Umbilical cord (tissue), 2 donors: ENCODE measurements at places on chromosomes 6 and 20.

DNA sequence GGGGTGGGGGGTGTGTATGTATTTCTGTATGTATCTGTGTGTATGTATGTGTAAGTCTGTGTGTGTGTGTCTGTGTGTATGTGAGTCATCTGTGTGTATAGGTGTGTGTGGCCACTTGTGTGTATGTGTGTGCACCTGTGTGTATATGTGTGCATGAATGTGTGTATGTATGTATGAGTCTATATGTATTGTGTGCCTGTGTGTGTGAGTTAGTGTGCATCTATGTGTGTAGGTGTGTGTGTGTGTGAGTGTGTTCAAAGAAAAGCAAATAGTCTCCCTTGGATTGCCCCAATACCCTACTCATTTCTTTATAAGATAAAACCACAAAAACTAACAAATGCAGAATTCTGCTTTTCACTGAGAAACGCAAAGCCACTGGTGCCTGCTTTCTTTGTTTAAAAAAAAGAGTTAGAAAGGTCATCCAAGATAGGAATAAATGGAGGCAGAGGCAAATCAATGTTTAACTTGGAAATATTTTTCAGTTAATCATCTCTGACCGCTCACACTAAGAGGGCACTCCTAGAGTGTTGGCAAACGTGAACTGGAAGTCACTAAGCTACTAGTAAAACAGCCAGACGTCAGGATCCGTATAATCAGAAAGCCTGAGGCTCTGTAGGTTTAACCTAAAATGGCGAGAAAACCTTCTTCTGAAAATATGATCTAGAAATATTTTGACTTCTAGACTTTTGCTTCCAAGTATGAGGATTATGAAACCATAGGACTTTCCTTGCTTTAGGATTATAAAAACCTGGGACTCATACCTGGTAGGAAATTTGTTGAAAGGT is 37.4 kb upstream of the JAG1 start:
- DNase-seq = no peak

DNA sequence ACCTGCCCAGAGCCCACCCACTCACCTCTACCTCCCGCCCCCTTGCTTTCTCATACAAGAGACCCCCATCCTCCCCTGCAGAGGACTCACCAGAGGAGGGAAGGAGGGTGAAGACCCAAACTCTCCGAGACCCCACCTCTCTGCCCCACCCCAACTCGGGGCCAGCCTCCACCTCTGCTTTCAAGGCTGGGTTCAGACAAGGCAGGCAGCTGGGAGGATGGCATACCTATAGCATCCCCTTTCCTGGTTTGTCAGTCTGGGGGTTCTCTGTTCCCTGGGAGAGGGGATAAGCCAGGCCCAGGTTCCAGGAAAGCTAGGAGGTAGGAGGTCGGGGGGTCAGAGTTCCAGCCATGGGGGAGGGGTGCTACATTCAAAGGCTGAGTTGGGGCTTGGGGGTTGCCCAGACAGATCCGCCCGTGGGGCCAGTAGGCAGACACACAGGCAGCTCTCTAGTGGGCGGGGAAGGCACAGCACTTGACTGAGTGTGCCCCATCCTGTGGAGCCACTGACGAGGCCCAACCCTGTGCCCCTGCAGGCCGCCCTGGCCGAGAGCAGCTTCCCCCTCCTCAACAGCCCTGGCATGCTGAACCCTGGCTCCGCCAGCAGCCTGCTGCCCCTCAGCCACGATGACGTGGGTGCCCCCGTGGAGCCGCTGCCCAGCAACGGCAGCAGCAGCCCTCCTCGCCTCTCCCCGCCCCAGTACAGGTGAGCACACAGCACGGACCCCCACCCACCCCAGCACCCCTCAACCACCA is 40.8 kb upstream of the MDFI start:
- DNase-seq = no peak

GRCh38 chr6:22751223-22751622 is 181.9 kb downstream of the HDGFL1 start:
- no peak for DNase-seq

- DNase-seq = no peak
Measured at GRCh38 chr6:34423254-34423653, 2.6 kb downstream of the RPS10 start.

DNA sequence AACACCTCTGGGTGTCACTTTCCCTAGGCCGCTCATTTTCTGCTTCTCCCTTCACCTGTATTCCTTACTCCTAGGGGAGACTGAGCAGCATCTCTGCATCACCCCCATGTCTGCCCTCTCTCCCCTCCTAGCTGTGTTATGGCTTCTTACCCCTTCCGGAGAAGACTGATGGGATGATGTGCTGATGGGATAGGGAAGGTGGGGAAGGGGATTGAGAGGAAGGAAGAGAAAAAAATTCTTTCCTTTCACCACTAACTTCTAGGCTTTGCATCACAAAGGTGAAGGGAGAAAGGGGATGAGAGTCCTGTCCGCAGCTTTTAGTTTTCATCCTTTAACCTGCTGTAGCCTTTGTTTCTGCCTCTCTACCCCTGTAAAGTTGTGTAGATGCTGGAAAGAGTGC is 26.7 kb downstream of the AKAP7 start:
- no peak for DNase-seq

GRCh38 chr20:60116128-60116909 is 158.1 kb downstream of the CDH26 start:
- DNase-seq = no peak

DNA sequence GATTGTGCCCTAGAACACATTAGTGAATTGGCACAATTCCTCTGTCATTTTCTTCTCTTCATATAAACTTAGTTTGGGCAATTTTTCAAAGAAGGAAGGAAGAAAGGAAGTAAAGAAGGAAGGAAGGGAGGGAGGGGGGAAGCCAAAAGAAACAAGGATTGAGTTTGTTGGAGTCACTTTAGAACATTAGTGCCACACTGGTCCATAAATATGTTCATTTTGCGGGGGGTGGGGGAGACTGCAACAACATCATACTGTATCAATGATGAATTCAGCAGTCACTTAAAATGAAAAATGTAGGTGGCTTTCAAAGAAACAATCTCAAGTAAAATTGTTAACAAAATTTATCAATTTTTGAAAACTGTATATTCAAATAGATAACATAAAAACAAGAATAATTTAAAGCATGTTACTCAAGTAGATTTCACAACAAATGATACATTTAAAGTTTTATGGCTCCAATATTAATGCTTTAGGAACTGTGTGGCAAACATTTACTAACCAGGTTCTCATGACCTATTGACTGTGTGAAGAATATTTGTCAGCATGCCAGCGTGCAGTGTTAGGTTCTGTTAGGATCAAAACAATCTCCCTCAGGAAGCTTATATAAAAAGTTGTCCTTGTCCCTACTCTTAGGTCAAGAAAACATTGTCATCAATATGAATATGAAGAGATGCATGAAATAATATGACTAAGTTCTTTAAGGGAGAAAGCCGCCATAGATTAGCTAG is 208.1 kb upstream of the AGPAT4 start:
- DNase-seq = no peak

DNA sequence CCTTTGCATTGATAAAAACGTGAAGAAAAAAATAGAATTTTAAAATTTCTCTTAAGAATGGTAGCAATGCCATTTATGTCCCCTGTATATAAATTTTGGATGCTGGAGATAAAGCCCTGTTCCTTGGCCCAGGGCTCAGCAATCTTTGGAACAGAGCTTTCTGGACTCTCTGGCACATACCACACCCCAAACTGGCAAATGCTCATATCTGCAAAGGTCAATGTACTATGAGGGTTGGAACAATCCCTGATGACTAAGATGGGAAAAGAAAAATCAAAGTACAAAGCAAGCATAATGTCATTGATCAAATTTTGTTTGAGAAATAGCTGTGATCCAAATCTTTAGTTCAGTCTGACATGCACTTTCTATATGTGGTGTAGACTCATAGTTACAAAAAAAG is 158.1 kb upstream of the HCRTR2 start:
- DNase-seq = no peak

- DNase-seq = no peak
Measured at GRCh38 chr6:75842732-75843131, 93.7 kb downstream of the MYO6 start.

DNA sequence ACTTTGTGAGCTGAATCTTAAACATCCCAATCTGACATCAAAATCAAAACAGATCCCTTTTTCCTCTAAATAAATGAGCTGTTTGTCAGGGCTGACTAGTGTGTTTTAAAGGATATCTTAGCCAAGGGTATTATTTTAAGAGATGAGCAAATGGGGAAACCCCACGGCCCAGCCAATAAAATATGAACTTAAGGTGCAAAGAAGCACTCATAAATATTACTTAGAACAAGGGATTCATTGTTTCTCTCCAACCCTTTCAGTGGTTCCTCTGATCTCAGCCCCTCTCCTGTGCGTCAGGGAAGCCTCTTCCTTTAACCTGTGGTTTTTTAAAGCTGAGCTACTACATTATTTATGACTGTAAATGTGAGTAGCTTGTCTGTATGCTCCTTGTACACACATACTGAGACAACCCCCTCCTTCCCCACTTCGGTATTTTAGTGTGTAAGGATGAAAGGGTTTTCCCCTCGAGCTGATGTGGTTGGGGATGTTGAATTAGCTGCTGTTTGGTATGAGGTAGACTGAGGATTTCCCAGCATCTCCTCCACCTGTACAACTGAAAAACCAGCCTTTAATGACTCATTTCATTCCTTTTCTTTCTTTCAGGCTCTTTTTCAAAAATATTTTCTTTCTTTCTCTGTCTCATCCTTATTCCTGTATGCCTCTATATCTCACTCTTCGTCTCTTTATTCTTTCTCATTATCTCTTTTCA is 6.5 kb downstream of the BMP5 start:
- peak; percentile 64 for DNase-seq

DNA sequence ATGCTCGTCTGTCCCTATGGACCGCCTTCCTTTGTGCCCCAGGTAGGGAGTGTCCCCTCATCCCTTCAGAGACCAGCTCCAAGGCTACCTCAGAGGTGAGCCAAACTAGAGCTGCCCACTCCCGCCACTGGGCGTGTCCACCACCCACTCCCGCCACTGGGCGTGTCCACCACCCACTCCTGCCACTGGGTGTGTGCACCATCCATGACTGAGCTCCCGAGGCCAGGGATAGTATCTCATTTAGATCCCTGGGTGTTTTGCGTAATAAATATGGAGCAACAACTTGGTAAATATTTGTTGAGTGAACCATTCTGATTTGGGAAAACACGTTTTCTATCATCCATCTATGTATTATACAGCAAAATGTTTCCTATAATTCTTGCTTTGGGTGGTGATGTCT is 68.8 kb downstream of the ZBTB2 start:
- DNase-seq = no peak

- DNase-seq = peak; percentile 76
Measured at GRCh38 chr20:17504898-17505635, 26.1 kb downstream of the BFSP1 start.

DNA sequence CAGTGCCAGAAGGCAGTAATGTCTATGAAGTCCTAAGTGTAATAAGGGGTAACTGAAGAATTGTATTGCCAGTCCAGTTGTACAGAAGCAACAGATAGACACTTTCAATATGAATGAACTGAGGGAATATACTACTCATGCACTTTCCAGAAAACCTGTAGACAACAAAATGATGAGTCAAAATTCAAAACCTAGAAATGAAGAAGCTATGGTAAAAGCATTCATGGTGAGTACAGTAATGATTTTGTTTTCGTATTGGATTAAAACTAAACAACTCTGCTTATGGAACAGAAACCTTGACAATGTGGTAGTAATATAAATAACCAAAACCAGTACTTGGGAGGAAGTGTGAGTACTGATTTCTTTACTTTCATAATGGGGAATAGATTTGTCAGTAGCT is 35.0 kb downstream of the ARMC2 start:
- DNase-seq = no peak

DNA sequence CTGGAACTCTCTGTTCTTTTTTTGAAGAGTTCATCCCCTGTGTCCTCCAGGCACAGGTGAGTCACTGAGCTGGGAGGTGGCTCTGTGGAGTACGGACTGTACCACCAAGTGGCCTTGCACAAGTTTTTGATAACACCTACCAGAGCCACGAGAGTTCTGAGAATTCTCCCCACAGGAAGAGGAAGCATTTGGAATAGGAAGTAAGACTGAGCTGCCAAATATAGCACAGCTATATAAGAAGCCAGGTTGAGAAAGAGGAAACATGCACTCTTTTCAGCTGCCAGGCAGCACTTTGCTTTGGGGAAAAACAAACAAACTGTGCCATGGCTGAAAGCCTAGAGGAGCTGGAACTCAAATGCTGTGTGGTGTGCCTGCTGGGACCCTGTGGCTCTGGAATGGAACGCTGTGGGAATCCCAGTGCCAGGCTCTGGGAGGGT is 70.8 kb upstream of the RIPOR2 start:
- peak; percentile 67 for DNase-seq

- DNase-seq = no peak
Measured at GRCh38 chr6:42460883-42461282, 9.2 kb upstream of the TRERF1 start.

GRCh38 chr6:88302769-88303225 is 136.7 kb upstream of the CNR1 start:
- no peak for DNase-seq

- no peak for DNase-seq
Measured at GRCh38 chr6:170505306-170505705, 47.8 kb downstream of the PSMB1 start.

GRCh38 chr6:34671367-34671766 is 25.2 kb downstream of the ILRUN start:
- peak; percentile 15 for DNase-seq

- no peak for DNase-seq
Measured at GRCh38 chr6:149895833-149896271, 2.1 kb downstream of the RAET1E start.

GRCh38 chr6:44169154-44169553 is 10.5 kb downstream of the CAPN11 start:
- no peak for DNase-seq

DNA sequence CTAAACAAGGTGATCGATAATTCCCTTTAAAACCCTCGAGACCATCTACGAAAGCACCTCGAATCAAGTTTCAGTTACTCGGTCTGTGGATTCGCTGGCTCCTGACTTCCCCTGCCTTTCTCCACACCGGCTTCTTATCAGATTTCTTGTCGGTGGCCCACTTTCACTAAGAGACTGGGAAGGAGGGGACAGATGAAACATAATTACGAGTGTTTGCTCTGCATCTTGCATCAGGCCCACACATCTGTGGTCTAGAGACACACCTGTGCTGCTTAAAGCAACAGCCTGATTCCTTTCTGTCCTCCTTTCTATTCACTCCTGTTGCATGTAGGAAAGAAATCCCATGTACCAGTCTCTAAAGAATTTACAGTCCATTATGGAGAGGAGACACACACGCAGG is 37.7 kb downstream of the INSM1 start:
- no peak for DNase-seq

DNA sequence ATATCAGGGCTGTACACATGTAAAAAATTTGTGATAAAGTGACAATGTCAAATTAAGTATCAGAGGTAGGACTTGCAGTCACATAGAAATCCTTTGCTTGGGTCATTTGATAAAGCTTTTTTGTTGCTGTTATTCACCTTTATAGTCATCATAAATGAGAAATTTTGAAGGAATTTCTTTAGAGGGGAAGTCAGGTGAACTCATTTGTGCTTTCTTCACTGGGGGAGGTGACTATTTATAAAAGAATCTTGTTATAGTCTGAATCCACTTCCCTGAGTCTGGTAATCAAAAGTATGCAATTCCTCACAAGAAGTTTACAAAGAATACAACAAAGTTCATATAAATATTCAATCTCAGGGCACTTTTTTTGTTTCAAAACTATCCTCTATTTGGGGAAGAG is 47.7 kb downstream of the FRK start:
- no peak for DNase-seq
